ENCODE measurements at places on chromosomes 4 and X. TPM values are rescaled to one million over a fixed set of nuclear protein-coding genes. Genes with fewer than 3 reads are reported as not detected.

The PAGE5 gene
- not detected for total RNA-seq

The BTC gene
- total RNA-seq: 0.13 TPM

The VEGFC gene
- 24.6 TPM for total RNA-seq

The HPSE gene
- 16.2 TPM for total RNA-seq

The NUDT9 gene
- 21.0 TPM for total RNA-seq

The CTAG1A gene
- not detected for total RNA-seq

The BANK1 gene
- total RNA-seq: not detected

The XPNPEP2 gene
- not detected for total RNA-seq

The CTPS2 gene
- total RNA-seq: 16.5 TPM

The DBET gene
- not detected for total RNA-seq

The PABPC1L2B gene
- total RNA-seq: not detected

The SSX3 gene
- total RNA-seq: not detected

The OTUD6A gene
- not detected for total RNA-seq

The MAGEA2 gene
- not detected for total RNA-seq

The NKAP gene
- 5.6 TPM for total RNA-seq

The MAML3 gene
- total RNA-seq: 19.3 TPM

The SUPT20HL2 gene
- not detected for total RNA-seq

The CCSER1 gene
- total RNA-seq: 2.2 TPM

The GRIA3 gene
- 0.07 TPM for total RNA-seq

The PAGE2B gene
- not detected for total RNA-seq

The EDNRA gene
- total RNA-seq: not detected

The FGA gene
- total RNA-seq: not detected

The UGT2B7 gene
- total RNA-seq: not detected

The MAGEB17 gene
- not detected for total RNA-seq

The TMEM255A gene
- not detected for total RNA-seq

The LPAR4 gene
- 1.2 TPM for total RNA-seq

The SPANXB1 gene
- not detected for total RNA-seq

The MAGEA11 gene
- total RNA-seq: not detected

The CD40LG gene
- not detected for total RNA-seq

The EGFL6 gene
- total RNA-seq: not detected

The SPANXN3 gene
- total RNA-seq: not detected
